ENCODE measurements at places on chromosomes 1 and 21.

DNA sequence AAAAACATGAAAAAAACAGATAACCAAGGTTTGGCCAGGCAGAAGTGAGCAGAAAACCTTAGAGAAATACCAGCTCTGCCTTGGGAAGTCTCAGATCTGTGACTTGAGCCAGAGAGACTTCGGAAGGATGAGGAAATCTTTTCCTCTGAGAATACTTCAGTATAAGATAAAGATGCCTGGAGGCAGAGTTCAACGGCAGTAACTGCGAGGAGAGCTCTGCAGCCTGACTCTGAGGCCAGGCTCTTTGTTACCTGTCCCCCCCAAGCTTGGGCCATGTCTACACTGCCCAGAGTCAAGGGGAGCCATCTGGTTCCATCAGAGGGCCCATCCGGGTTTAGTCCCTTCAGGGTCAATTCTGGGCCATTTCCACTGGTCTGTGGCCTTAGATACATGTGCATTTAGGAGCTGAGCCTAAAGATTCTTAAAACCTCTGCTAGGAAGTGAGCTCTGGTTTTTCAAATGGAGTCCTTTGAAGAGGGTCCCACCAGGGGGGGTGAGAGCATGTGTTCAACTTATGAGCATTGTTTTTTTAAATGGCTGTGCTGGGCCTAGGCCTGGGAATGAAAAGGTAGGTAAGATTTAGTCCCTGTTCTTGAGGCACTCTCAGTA, 8.7 kb downstream of the KIRREL1 start:
- H3K4me1 ChIP-seq, result peaks cover 8% of the 10 kb centered on the region
- DNase-seq, result no peak
- no peak overlapping the region for H3K4me3 ChIP-seq
- H3K36me3 ChIP-seq, result no peaks in the 10 kb centered on the region
- H3K27me3 ChIP-seq, result no peaks in the 10 kb centered on the region
- no peak overlapping the region for H3K27ac ChIP-seq

DNA sequence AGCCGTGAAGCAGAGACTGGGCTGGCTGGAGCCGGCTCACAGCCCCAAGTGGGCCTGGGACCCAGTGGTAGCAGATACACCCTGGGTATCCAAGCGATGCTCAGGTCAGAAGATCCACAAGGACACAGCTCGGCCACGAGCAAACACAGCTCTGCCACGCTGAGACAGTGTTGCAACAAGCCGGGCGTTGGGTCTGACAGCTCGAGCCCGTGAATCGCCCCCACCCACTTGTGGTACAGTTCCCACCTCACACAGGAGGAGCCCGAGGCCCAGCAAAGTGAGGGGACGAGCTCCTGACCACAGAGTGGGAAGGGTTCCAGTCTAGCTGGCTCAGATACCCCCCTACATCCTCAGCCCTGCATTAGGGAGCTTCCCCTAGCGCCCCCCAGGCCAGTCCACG, 8.9 kb upstream of the PRKCZ start:
- no peak for DNase-seq
- H3K27me3 ChIP-seq, result no peaks in the 10 kb centered on the region
- no peaks in the 10 kb centered on the region for H3K36me3 ChIP-seq

DNA sequence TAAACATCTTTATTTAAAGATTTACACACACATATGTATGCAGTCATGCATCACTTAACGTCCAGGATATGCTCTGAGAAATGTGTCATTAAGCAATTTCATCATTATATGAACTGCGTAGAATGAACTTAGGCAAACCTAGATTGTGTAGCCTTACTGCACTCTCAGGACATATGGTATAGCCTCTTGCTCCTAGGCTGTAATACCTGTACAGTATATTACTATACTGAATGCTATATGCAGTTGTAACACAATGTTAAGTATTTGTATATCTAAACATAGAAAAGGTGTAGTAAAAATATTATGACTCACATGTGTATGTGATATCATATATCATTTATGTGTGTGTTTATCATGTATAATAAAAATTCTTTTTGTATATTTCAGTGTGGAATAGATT, 73.2 kb upstream of the QSOX1 start:
- H3K36me3 ChIP-seq, result peaks cover 2% of the 10 kb centered on the region
- no peak overlapping the region for H3K4me3 ChIP-seq
- H3K27me3 ChIP-seq, result no peaks in the 10 kb centered on the region
- no peak for DNase-seq
- H3K27ac ChIP-seq, result no peak overlapping the region
- no peaks in the 10 kb centered on the region for H3K4me1 ChIP-seq

GRCh38 chr1:81582467-81582986, 218.2 kb upstream of the ADGRL2 start:
- no peak overlapping the region for H3K4me3 ChIP-seq
- no peak overlapping the region for H3K27ac ChIP-seq
- no peaks in the 10 kb centered on the region for H3K4me1 ChIP-seq
- no peaks in the 10 kb centered on the region for H3K36me3 ChIP-seq
- DNase-seq, result no peak
- H3K27me3 ChIP-seq, result no peaks in the 10 kb centered on the region

- H3K4me3 ChIP-seq, result no peak overlapping the region
- H3K27me3 ChIP-seq, result no peaks in the 10 kb centered on the region
- no peak for DNase-seq
- no peak overlapping the region for H3K27ac ChIP-seq
- H3K36me3 ChIP-seq, result no peaks in the 10 kb centered on the region
These were observed 6.9 kb upstream of the IGFN1 start for GRCh38 chr1:201183753-201184152.

DNA sequence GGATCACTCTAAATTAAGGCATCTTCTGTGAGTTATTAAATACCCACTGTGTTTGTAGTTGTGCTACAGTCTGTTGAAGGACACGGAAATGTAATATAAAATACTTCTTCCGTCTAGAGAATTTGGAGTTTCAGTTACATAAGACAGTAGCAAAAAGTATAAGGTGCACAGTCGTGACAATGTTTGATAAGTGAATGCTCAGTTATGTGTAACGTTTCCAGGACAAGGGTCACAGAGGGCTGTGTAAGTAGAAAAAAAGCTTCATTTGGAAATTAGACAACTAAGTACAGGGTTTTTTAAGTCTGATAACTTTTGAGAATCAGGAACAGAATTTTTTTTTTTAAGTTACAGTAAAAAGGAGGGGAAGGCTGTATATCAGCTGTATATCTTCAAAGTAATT, 27.5 kb downstream of the SRSF11 start:
- no peaks in the 10 kb centered on the region for H3K4me1 ChIP-seq
- no peaks in the 10 kb centered on the region for H3K27me3 ChIP-seq
- no peak for DNase-seq

GRCh38 chr1:27668808-27669723, 2.9 kb downstream of the IFI6 start:
- DNase-seq, result no peak
- no peak overlapping the region for H3K27ac ChIP-seq
- 0 out of 2 replicates have a peak overlapping the region, but pooled peaks have one; percentile 8 for H3K4me3 ChIP-seq
- no peaks in the 10 kb centered on the region for H3K27me3 ChIP-seq
- no peaks in the 10 kb centered on the region for H3K36me3 ChIP-seq

DNA sequence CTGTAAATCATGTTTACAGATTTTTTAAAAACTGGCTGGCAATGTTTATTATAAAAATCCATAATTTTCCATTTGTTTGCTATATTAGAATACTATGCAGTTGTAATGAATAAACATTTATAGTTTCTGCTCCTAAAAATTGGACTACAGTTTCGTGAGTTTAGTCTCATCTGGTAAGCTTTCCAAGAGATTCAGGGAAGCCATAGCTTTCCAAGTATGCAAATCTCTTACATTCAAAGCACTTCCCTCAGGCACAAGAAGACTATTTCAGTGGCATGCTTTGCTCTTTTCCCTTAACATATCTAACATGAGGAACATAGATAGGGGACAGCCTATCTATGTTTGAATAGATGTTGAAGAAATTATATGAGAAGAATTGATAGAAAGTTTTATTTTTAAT, 77.2 kb downstream of the ADGRL2 start:
- H3K36me3 ChIP-seq, result no peaks in the 10 kb centered on the region
- H3K27me3 ChIP-seq, result no peaks in the 10 kb centered on the region
- H3K4me1 ChIP-seq, result peaks cover 1% of the 10 kb centered on the region
- no peak overlapping the region for H3K27ac ChIP-seq
- no peak for DNase-seq

DNA sequence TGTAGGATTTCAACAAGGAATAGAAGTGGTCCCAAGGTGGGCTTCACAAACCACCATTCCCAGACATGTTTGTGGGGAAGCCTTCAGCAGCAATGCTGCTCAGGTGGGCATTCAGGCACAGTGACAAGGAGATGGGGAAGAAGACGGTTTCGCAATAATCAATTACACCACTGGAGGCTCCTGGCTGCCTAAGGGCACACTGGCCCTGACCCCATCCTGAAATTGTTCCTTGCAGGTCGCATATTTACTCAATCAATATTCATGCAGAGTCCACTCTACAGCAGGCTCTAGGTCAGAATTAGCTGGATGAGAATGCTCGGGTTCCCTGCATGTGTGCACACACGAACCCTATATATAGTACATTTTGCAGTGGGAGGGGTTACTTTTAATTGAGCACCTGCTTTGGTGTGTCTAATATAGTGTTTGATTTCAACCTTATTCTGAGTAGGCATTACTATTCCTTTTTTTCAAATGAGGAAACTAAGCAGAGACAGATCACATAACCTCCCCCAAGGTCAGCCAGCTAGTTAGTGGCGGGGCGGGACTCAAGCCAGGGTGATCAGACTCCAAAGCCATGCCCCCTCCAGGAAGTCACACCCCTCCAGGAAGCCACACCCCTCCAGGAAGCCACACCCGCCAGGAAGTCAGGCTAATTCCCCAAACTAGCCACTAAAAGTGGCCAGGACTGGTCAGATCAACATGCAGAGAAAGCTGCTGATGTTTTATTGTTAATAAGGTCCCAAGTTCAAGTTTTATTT, 106.5 kb downstream of the HLCS start:
- no peak overlapping the region for H3K4me3 ChIP-seq
- peak; percentile 43 for DNase-seq
- H3K27ac ChIP-seq, result no peak overlapping the region
- H3K4me1 ChIP-seq, result no peaks in the 10 kb centered on the region
- H3K36me3 ChIP-seq, result no peaks in the 10 kb centered on the region
- H3K27me3 ChIP-seq, result no peaks in the 10 kb centered on the region

DNA sequence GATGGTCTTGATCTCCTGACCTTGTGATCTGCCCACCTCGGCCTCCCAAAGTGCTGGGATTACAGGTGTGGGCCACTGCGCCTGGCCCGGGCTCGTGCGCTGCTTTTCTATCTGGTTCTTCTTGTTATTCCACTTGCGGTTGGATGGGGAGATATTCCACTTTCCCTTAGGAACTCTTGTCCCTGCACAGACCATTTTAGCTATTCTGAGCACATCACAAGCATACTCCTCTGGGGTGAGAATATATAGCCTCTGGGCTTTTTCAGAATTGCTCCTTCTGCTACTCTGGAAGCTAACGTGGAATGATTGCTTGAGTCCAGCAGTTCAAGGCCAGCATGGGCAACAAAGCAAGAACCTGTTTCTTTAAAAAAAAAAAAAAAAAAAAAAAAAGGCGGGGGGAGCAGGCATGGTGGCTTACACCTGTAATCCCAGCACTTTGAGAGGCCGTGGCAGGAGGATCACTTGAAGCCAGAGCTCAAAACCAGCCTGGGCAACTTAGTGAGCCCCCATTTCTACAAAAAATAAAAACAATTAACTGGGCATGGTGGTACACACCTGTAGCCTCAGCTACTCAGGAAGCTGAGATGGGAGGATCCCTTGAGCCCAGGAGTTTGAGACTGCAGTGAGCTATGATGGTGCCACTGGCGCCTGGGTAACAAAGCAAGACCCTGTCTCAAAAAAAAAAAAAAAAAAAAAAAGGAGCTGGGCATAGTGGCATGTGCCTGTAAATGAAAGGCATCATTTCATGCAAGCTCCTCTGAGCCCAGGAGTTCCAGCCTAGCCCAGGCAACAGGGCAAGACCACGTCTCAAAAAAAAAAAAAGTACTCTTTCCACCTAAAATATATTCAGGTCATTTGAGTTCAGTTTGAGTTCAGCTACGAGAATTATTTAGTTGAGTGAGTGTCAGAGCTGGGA, 11.8 kb upstream of the PGD start:
- DNase-seq, result no peak
- H3K36me3 ChIP-seq, result no peaks in the 10 kb centered on the region
- no peak overlapping the region for H3K27ac ChIP-seq
- H3K27me3 ChIP-seq, result no peaks in the 10 kb centered on the region
- no peak overlapping the region for H3K4me3 ChIP-seq

- no peak for DNase-seq
- peaks cover 41% of the 10 kb centered on the region for H3K36me3 ChIP-seq
- H3K4me3 ChIP-seq, result no peak overlapping the region
- H3K27ac ChIP-seq, result no peak overlapping the region
These were observed 11.4 kb upstream of the ATP13A2 start for GRCh38 chr1:17023102-17023501.

DNA sequence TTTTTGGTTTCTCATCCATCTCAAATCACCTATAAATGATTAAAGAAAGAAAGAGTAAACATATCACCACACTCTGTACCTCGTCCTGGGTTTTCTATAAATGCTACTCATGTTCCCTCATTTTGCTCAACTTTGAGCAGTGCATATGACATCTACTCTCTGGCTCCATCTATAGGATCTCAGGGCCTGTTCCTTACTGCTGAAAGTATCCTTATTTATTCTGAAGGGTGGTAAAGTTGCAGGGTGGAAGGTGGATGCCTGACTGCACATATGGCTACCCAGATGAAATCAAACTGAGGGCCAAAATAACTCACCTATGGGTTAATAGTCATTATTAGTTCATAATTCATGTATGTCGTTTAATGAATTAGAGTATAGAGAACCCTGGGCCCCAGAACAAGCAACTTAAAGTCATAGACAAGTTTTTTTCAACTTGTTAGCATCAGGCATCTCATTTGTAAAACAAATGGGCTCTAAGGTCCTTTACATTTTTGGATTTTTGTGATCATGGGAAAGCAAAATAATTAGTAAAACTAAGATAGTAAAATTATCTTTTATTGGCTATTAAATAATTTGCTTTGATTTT, 46.5 kb downstream of the NCF2 start:
- H3K27me3 ChIP-seq, result no peaks in the 10 kb centered on the region
- no peaks in the 10 kb centered on the region for H3K4me1 ChIP-seq
- no peak overlapping the region for H3K4me3 ChIP-seq
- H3K27ac ChIP-seq, result no peak overlapping the region
- DNase-seq, result peak; percentile 25

DNA sequence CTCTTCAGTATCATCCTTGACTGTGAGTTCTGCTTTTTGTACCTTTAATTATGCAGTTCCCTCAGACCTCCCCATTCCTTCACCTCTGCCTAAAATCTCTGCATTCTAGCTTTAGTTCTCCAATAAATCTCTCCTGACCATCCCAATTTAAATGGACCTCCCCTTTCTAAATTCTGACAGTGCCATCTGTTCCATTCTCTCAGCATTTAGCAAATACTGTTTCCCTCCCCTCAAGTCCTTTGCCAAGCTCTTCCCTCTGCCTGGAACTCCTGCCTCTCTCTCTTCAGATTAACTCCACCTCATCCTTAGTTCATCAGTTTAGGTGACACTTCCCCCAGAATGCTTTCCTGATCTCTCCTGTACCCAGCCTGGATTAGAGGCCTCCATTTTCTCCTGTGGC, 54.0 kb upstream of the JUN start:
- no peaks in the 10 kb centered on the region for H3K4me1 ChIP-seq
- H3K4me3 ChIP-seq, result no peak overlapping the region
- H3K36me3 ChIP-seq, result no peaks in the 10 kb centered on the region
- no peaks in the 10 kb centered on the region for H3K27me3 ChIP-seq
- H3K27ac ChIP-seq, result no peak overlapping the region
- no peak for DNase-seq

All from iPS DF 6.9 (cell line).